Hypothalamus (tissue), 51 donors: ENCODE measurements at places on chromosomes 12 and 14.

GRCh38 chr12:50111395-50111692, 692 bp upstream of the COX14 start:
- no peak for DNase-seq

- no peak for DNase-seq
Observed at GRCh38 chr12:47238669-47239114, 158.9 kb upstream of the AMIGO2 start.

DNA sequence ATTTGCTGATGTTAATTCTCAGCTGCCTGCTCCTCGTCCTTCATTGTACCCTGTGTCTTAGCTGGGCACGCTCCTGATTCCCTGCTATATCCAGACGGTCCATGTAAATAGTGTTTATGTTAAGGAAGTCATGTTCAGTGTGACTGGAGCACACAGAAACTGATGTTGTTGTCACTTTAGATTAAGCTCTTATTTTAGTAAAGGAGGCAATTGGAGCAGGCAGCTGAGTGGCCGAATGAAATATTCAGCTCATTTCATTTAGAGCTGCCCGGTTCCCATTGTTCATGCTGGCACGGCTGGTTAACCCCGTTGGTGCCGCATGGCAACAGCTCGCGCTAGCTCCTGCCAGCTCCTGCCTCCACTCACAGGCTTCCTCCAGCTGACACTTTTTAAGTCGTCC, 446.8 kb upstream of the SOX5 start:
- DNase-seq, result peak; percentile 14

- no peak for DNase-seq
Observed at GRCh38 chr12:6416596-6416995, 28.2 kb upstream of the CD27 start.

- DNase-seq, result no peak
Observed at GRCh38 chr12:40351976-40352375, 127.2 kb downstream of the LRRK2 start.
